Activated CD8-positive, alpha-beta T cell treated with anti-CD3 and anti-CD28 coated beads, Interleukin-2, amount 10 ng/mL, durations not matched to agents 7 days and 5 days (primary cell): ENCODE measurements at places on chromosomes 1 and 21.
A peak's percentile ranks its signal among the peaks of the same experiment; 100 is the strongest.

- no peaks in the 10 kb centered on the region for H3K36me3 ChIP-seq
- DNase-seq: no peak
- H3K27me3 ChIP-seq: peaks cover 69% of the 10 kb centered on the region
- H3K27ac ChIP-seq: no peak overlapping the region
- H3K4me3 ChIP-seq: no peak overlapping the region
- H3K4me1 ChIP-seq: peaks cover 4% of the 10 kb centered on the region
Observed at GRCh38 chr1:47709019-47709871, 271.4 kb downstream of the FOXD2 start.

GRCh38 chr1:111856411-111857185, 100.9 kb downstream of the DDX20 start:
- H3K27ac ChIP-seq: no peak overlapping the region
- H3K4me1 ChIP-seq: no peaks in the 10 kb centered on the region
- H3K27me3 ChIP-seq: peaks cover 8% of the 10 kb centered on the region
- no peaks in the 10 kb centered on the region for H3K36me3 ChIP-seq
- no peak for DNase-seq

- DNase-seq: no peak
- peaks cover 30% of the 10 kb centered on the region for H3K27me3 ChIP-seq
- H3K27ac ChIP-seq: no peak overlapping the region
- no peaks in the 10 kb centered on the region for H3K36me3 ChIP-seq
Observed at GRCh38 chr1:202288177-202288576, 53.6 kb downstream of the UBE2T start.

DNA sequence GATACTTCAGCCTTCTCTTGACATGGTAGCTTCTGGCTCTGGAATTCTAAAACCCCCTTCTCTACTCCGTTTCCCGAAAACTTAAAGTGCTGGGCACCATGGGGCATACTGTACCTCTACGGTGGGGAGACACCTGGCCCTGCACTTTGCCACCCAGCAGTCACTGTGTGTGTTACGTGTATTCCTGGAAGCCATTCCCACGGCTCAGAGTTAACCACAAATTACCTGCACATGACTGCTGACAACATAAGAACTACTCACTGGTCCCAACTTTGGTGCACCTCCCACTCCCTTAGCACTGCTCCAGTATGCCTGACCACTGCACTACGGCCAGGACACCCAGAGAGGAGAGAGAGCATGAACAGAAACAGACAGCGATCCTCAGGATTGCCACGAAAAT, 29.4 kb upstream of the TMPRSS2 start:
- H3K4me3 ChIP-seq: no peak overlapping the region
- DNase-seq: no peak
- H3K36me3 ChIP-seq: no peaks in the 10 kb centered on the region
- H3K4me1 ChIP-seq: no peaks in the 10 kb centered on the region
- peaks cover 2% of the 10 kb centered on the region for H3K27me3 ChIP-seq

GRCh38 chr1:118988186-118989005, at the start of gene TBX15:
TSS of gene TBX15 (minus strand) at chr1:118988343. CDS start at chr1:118987795, 548 bp downstream.
- peak within 1 kb of the TSS; percentile 50 for H3K4me3 ChIP-seq
- no peak for DNase-seq
- H3K27me3 ChIP-seq: peaks cover 85% of the 10 kb centered on the region
- H3K4me1 ChIP-seq: peaks cover 21% of the 10 kb centered on the region
- H3K27ac ChIP-seq: peak within 1 kb of the TSS; percentile 69

DNA sequence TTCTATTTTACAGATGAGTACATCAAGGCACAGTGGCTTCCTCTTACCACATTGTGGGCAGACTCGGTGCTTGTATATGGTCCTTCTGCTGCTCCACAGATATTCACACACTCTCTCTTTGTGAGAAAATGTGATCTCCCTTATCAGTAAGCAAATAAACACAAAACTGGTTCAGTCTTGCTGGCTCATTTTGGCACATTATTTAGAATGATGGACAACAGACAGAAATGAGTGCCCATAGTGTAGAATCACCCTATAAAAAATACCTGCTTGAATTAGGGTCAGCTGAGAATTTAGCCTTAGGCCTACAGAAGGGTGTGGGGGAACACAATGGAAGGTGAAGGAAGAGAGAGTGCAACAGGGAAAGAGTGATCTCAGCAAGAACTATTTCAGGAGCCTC, 423.1 kb downstream of the HLX start:
- no peaks in the 10 kb centered on the region for H3K27me3 ChIP-seq
- no peak overlapping the region for H3K27ac ChIP-seq

GRCh38 chr1:198117267-198117666, 39.5 kb upstream of the NEK7 start:
- H3K36me3 ChIP-seq: no peaks in the 10 kb centered on the region
- peaks cover 5% of the 10 kb centered on the region for H3K27me3 ChIP-seq
- no peak overlapping the region for H3K27ac ChIP-seq
- H3K4me1 ChIP-seq: no peaks in the 10 kb centered on the region

- H3K4me3 ChIP-seq: no peak overlapping the region
- H3K4me1 ChIP-seq: peaks cover 61% of the 10 kb centered on the region
- H3K27ac ChIP-seq: peak overlapping the region; percentile 31
- no peaks in the 10 kb centered on the region for H3K27me3 ChIP-seq
- H3K36me3 ChIP-seq: peaks cover 21% of the 10 kb centered on the region
Observed at GRCh38 chr1:64948216-64948615, 18.1 kb downstream of the JAK1 start.

GRCh38 chr1:119204197-119204960, 63.9 kb upstream of the WARS2 start:
- no peaks in the 10 kb centered on the region for H3K27me3 ChIP-seq
- H3K4me1 ChIP-seq: no peaks in the 10 kb centered on the region
- no peaks in the 10 kb centered on the region for H3K36me3 ChIP-seq
- no peak overlapping the region for H3K4me3 ChIP-seq
